ENCODE measurements at places on chromosomes 11 and 22.

DNA sequence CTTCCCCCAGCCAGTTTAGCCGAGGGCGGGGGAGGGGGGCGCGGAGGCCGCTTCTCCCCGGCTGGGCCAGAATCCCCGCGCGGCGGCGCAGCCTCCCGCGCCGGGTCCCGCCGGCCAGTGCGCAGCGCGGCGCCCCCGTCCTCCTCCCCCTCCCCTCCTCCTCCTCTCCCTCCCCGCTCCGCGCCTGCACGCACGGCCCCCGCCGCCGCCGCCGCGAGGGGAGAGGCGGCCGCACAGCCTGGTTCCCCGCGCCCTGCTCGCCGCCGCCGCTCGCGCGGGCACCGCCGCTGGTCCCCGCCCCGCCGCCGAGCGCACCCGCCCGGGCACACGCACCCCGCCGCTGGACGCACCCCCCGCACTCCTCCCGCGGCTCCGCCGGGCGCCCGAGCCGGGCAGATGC, at the start of gene FLRT1:
FLRT1 (plus strand) TSS at position 356 of the 400 bp plus-strand sequence. CDS start 80,337 bp downstream, outside the sequence.
- peaks cover 27% of the 10 kb centered on the region for H3K27me3 ChIP-seq
- no peak within 1 kb of the TSS for H3K4me3 ChIP-seq
- no peak within 1 kb of the TSS for H3K27ac ChIP-seq
- H3K36me3 ChIP-seq: no peaks in the 10 kb centered on the region

DNA sequence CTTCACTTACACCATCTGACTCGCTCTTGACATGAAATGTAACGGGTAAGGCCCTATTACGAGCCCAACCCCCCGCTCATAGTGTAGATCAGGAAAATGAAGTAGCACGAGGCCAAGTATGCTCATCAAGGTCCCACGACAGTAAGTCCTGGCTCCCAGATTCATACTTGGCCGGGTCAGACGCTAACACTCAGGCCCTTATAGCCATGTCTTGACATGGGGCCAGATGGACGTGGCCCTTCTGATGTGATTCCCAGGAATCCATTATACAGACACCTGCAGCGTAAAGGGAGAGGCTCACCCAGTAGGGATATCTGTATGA, 175.1 kb downstream of the CEP164 start:
- DNase-seq: no peak
- H3K4me3 ChIP-seq: no peak overlapping the region
- H3K27me3 ChIP-seq: no peaks in the 10 kb centered on the region
- H3K4me1 ChIP-seq: no peaks in the 10 kb centered on the region

- no peak overlapping the region for H3K27ac ChIP-seq
- no peaks in the 10 kb centered on the region for H3K4me1 ChIP-seq
- no peaks in the 10 kb centered on the region for H3K27me3 ChIP-seq
- DNase-seq: no peak
These were observed 35.5 kb upstream of the RASL10A start for GRCh38 chr22:29351042-29351441.

DNA sequence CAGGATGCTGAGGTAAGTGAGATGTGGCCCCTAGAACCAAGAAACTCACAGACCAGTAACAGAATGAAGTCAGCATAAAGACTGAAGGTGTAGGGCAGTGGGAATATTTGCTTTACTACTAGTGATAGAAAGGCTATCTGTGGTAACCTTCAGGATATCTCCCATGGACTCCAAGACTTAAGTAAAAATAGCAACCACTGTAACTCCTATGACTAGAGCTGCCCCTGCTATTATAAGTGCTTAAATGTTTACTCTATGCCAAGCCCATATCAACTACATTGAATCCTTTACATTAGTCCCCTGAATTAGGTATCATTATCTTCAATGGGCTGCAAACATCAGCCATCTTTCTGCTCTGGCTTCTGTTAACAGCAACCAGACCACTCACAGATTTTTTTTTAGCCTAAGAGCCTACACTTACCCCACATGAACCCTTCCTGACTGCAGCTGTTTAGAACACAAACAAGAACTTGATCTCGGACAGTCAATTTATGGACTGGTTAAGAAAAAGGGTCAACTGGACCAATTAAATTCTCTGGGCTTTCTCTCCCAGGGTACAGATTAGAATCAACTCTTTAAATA, 335.1 kb upstream of the API5 start:
- H3K4me3 ChIP-seq: no peak overlapping the region
- no peaks in the 10 kb centered on the region for H3K27me3 ChIP-seq

GRCh38 chr11:102448869-102449224, 3.7 kb downstream of the TMEM123 start:
- H3K27me3 ChIP-seq: no peaks in the 10 kb centered on the region
- H3K27ac ChIP-seq: peak overlapping the region; percentile 38
- peak overlapping the region; percentile 27 for H3K4me3 ChIP-seq
- peaks cover 49% of the 10 kb centered on the region for H3K4me1 ChIP-seq
- H3K36me3 ChIP-seq: peaks cover 21% of the 10 kb centered on the region
